ENCODE measurements at places on chromosomes 7 and 10.

GRCh38 chr7:155141562-155141961, 71.4 kb downstream of the HTR5A start:
- DNase-seq, result no peak

DNA sequence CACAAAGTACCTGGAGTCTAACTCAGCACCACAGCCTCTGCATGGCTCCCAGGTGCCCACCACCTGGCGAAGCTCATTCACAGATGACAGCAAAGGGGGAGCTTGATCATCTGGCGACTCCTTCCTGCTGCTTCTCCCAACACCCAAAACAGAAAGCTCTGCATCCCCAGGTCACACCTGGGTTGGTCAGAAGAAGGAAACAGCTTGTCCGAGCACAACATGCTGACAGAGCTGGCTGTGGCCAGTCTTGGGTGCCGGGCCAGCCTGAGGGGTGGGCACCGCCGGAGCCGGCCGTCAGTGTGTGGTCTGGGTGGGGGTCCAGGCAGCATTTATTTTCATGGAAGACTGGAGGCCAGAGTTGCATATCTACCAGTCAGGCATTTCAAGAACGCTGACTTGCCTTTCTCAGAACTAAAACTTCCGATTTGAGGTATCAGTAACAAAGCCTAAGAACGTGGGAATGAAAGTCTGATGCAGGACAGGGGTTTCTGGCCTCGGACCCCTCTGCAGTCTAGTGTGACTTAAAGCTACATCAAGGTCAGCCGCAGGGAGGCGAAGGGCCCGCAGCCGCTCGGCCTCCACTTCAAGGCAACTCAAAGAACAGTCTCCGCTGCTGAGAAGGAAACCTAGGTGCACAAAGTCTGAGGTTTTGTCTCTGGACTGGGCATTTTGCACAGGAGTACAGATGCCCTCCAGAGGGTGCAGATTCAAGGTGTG, 109.6 kb downstream of the CYTH3 start:
- DNase-seq, result no peak

- DNase-seq, result no peak
Observed at GRCh38 chr7:100476101-100476780, 2.8 kb downstream of the TSC22D4 start.

GRCh38 chr7:48158404-48158803, 12.9 kb upstream of the ABCA13 start:
- no peak for DNase-seq

GRCh38 chr7:23889566-23889965, 179.5 kb downstream of the STK31 start:
- DNase-seq, result no peak

GRCh38 chr7:123282181-123282580, 82.4 kb upstream of the SLC13A1 start:
- DNase-seq, result no peak

GRCh38 chr7:1137517-1138167, 22.4 kb downstream of the ZFAND2A start:
- DNase-seq, result no peak

Data from HFF-Myc (cell line).